ENCODE measurements at places on chromosomes 13 and 19.

DNA sequence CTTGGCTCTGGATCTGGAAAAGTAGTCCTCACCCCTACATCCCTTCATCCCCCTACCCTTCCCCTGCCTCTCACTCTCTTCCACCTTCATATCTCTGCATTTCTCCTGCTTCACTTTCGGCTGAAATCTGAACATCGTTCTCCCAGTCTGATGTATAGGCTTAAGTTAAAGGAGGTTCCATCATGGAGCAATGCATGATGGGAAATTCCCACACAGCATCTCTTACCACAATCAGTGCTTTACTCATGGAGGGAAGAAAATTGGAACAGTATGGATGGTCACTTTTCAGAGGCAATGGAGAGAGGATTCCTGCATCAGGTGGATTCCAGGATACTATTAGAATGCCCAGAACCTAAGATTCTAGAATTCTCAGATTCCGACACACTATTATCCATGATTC, 6.1 kb upstream of the KLK8 start:
- DNase-seq: no peak

DNA sequence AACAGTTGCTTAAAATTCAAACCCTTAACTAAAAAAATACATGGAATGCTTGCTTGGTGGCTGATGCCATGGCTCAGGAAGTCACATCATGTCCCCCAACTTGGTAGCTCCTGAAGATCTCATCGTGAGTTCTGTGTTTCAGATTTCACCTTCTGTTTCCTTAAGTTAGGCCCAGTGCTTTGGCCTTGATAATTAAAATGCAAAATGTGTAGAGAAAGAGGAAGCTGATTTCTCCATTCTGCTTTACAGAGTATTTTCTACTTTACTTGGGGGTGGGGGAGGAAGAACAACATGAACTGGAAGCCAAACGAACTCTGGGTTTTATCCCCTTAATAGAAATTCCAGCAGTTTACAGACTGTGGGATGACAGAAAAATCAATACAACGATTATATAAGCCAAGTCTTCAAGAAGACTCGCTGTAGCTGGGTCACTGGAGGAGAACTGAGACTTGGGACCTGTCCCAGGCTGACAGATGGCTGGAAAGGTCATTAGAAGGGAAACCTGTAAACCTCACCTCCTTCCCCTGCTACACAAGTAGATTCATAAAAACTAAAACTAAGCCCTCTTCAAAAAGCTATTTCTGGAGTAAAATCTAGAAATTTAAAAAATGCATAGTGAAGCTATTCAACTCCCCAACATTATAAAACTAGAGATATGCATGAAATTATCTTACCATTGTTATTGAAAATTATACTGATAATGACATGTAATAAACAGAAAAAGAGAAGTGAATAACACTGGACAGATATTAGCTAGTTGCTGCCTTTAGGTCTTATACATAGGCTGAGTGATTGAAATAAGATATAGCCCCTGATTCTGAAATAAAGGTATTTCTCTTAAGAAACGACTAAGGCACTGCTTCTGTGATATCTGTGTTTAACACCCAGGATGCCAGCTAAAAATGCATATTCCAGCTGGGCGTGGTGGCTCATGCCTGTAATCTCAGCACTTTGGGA, 22.1 kb upstream of the GGACT start:
- DNase-seq: no peak

DNA sequence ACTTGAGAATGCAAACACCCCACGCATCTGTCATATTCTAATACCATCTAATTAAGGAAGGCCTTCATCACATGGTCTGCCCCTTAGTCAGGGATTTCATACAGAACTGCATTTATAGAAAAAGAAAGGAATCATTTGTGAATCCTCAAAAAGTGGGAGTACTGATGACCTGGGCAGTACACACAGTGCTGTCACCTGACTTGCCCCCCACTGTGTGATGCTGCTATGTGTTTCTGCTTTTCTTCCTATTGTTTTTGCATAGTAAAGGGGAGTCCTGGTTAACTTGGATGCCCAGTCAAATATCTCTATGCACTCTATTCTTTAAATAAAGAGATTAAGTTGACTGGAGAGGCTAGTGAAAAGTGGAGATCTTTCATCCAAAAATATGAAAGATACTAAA, 1921.2 kb upstream of the PRR20A start:
- DNase-seq: no peak

DNA sequence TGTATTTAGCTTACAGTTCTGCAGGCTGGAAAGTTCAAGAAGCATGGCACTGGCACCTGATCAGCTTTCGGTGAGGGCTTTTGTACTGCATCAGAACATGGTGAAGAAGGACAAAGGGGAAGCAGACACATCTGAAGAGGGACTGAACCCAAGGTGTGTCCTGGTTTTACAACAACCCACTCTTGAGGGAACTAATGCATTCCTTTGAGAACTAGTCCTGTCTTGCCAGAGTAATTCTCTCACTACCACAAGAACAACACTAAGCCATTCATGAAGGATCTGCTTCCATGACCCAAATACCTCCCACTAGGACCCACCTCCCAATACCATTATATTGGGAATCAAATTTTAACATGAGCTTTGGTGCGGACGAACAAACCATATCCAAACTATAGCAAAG, 93.6 kb downstream of the RFC3 start:
- DNase-seq: no peak

- DNase-seq: peak; percentile 96
Observed at GRCh38 chr13:76937281-76937820, 11.0 kb upstream of the ACOD1 start.
